Astrocyte (in vitro differentiated cells and primary cell): ENCODE measurements at places on chromosomes 1 and 21. TPM values are rescaled to one million over a fixed set of nuclear protein-coding genes. Genes with fewer than 3 reads are reported as not detected.

The MPL gene
- total RNA-seq = not detected in 2 replicates

The OR14K1 gene
- not detected in 2 replicates for total RNA-seq

The CENPF gene
- total RNA-seq = 12.3 and 22.9 TPM in 2 replicates

DNA sequence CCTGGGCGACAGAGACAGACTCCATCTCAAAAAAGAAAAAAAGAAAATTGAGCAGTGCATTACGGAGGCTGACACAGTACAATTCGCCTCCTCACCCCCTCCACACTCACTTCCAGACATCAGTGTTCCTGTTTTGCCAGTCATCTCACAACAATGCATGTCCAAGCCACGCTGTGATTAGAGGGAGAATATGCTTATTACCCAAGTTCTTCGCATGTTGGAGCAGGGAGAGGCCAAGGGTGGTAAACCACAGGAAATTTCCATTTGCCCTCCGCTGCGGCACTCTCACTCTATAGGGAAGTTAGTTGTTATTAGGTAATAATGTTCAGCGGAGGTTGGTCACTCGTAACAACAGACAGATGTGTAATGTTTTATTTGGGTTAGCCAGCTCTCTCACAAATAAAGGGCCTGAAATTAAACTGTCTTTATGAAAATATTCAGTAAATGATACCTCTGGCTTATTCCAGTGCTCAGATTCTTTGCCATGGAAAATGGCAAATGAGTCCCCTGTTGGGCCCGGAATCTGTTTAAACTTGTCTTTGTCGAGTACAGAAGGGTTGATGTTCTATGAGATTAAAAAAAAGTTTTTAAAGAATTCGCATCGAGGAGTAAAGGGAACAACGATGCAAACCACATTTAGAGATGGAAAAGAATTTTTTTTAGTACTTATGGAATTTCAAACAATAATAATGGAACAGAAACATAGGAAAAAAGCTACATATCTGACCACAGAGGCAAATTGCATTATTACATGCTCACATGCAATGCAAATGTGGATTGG lies 33.1 kb downstream of the KCNJ15 start:
- H3K27me3 ChIP-seq = no peaks in the 10 kb centered on the region
- H3K27ac ChIP-seq = peak overlapping the region; percentile 86
- peaks cover 45% of the 10 kb centered on the region for H3K4me1 ChIP-seq
- no peaks in the 10 kb centered on the region for H3K36me3 ChIP-seq
- peak; percentile 100 for DNase-seq

The CD2 gene
- 0.14 TPM in 1 of 2 replicates, not detected in the other for total RNA-seq

GRCh38 chr21:36661511-36662309 lies 37.2 kb upstream of the SIM2 start:
- H3K27me3 ChIP-seq = peaks cover 21% of the 10 kb centered on the region

The PERM1 gene
- 0.20 TPM in 1 of 2 replicates, not detected in the other for total RNA-seq

The HSPG2 gene
- total RNA-seq = 249 and 262 TPM in 2 replicates

The SLC25A34 gene
- 0.73 and 1.0 TPM in 2 replicates for total RNA-seq

GRCh38 chr1:184563308-184563707 lies 176.5 kb downstream of the C1orf21 start:
- DNase-seq = no peak
- H3K27ac ChIP-seq = no peak overlapping the region
- peaks cover 3% of the 10 kb centered on the region for H3K4me1 ChIP-seq
- H3K36me3 ChIP-seq = no peaks in the 10 kb centered on the region
- H3K27me3 ChIP-seq = no peaks in the 10 kb centered on the region

The SZRD1 gene
- total RNA-seq = 152 and 165 TPM in 2 replicates

The C1orf115 gene
- 1.1 and 1.8 TPM in 2 replicates for total RNA-seq

- no peak overlapping the region for H3K4me3 ChIP-seq
- no peaks in the 10 kb centered on the region for H3K27me3 ChIP-seq
- H3K36me3 ChIP-seq = peaks cover 29% of the 10 kb centered on the region
These were observed 20.2 kb downstream of the MRPL37 start for GRCh38 chr1:54220004-54220811.

- no peak for DNase-seq
- H3K4me3 ChIP-seq = no peak overlapping the region
- H3K4me1 ChIP-seq = no peaks in the 10 kb centered on the region
- no peak overlapping the region for H3K27ac ChIP-seq
- no peaks in the 10 kb centered on the region for H3K36me3 ChIP-seq
These were observed 184.9 kb downstream of the NCAM2 start for GRCh38 chr21:21183092-21183491.

- no peaks in the 10 kb centered on the region for H3K4me1 ChIP-seq
- H3K36me3 ChIP-seq = no peaks in the 10 kb centered on the region
- no peak overlapping the region for H3K27ac ChIP-seq
- H3K27me3 ChIP-seq = no peaks in the 10 kb centered on the region
These were observed 389.9 kb downstream of the SIPA1L2 start for GRCh38 chr1:232239998-232240397.

DNA sequence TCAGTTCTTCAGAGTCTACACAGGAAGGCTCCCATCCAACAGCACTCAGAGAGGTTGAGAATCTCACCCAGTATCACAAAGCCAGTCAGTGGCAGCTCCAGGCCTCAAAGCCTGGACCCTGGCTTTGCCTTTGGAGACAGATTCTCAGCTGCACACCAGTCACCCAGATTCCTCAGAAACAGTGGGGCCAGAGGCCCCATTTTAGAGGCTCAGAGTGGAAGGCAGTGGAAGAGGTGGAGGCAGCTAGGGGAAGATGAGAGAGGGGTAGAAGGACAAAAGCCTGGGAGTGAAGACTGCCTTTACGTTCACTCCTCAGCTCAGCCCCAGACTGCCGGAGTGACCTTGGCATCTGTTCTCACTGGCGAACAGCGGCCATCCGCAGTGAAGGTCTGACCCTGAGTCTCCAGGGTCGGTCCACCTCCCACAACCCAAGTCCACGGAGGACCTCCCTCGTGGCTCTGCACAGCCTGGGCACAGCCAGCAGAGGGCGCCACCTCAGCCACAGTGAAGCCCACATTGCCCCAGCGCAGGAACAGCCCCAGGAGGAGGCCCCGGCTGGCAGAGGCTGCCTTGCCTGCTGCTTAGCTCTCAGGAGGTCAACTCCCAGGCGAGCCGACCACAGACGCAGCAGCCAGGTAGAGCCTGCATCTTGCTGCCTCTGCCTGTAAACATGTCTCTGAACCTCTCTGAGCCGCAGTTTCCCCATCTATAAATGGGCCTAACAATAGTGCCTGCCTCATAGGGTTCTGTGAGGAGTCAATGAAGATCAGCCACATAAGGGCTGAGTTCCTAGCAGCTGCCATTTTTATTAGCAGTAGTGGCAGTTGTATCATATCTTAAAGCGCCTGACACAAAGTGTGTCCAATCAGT lies 5.9 kb upstream of the FNDC5 start:
- no peaks in the 10 kb centered on the region for H3K4me1 ChIP-seq
- H3K27ac ChIP-seq = no peak overlapping the region
- no peaks in the 10 kb centered on the region for H3K36me3 ChIP-seq
- H3K4me3 ChIP-seq = no peak overlapping the region
- no peak for DNase-seq

DNA sequence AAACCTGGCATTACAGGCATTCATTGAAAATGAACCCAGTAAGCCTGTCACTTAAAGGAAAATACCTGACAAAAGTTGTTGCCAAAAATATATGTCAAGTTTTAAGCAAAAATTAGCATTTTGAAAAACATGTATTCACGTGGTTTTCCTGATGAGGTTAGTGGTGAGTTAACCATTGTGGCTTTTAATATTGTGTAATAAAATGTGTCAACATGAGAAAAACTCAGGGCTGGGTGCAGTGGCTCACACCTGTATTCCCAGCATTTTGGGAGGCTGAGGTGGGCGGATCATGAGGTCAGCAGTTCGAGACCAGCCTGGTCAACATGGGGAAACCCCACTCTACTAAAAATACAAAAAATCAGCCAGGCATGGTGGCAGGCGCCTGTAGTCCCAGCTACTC lies 731.4 kb downstream of the KCNT2 start:
- H3K4me3 ChIP-seq = no peak overlapping the region
- no peaks in the 10 kb centered on the region for H3K36me3 ChIP-seq
- no peak overlapping the region for H3K27ac ChIP-seq
- H3K4me1 ChIP-seq = no peaks in the 10 kb centered on the region

The TMPRSS15 gene
- not detected in 2 replicates for total RNA-seq

DNA sequence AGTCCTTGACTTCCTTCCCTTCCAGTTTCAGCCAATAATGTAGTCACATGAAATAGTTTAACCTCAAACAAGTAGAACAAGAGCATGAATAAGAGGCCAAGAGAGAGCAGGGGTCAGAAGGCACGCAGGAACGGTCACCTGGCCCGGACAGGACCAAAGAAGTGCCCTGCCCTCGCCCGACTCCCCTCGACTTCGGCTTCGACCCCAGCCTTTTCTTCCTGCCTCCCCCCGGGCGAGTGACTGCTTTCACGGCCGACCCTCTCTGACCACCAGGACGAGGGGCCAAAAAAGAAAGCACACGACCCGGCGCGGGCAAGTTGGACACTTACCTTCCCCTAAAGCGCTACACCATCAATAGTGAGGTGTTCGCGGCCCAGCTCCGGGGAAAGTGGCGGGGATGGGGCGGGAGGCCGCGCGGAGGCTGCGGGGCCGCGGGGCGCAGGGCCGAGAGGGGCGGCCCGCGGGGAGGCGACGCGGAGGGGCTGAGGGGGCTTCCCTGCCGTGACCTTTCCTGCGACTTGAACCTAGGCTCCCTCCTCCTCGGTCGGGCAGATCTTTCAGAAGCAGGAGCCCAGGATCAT lies 519 bp downstream of the RERE start:
- H3K4me3 ChIP-seq = peak overlapping the region; percentile 91
- no peak for DNase-seq
- no peaks in the 10 kb centered on the region for H3K36me3 ChIP-seq
- peaks cover 29% of the 10 kb centered on the region for H3K4me1 ChIP-seq

- H3K4me3 ChIP-seq = no peak overlapping the region
- no peaks in the 10 kb centered on the region for H3K4me1 ChIP-seq
- peaks cover 15% of the 10 kb centered on the region for H3K27me3 ChIP-seq
- no peaks in the 10 kb centered on the region for H3K36me3 ChIP-seq
- H3K27ac ChIP-seq = no peak overlapping the region
These were observed 158.3 kb downstream of the KAZN start for GRCh38 chr1:14756589-14757285.

DNA sequence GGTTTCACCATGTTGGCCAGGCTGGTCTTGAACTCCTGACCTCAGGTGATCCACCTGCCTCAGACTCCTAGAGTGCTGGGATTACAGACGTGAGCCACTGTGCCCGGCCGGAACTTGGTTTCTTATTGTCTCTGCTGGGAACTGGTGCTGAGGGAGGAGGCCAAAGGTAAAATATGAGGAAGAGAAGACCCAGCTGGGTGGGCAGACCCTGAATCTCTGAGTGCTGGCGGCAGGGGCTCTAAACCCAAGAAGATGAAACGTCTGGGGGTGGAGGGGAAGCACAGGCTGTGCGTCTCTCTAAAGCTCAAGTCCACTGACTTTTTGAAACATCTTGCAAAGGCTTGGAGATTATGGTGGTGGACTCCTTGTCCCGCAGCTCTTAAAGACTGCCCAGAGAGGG lies 82.0 kb upstream of the TLR5 start:
- H3K4me1 ChIP-seq = peaks cover 12% of the 10 kb centered on the region
- DNase-seq = no peak
- H3K27ac ChIP-seq = no peak overlapping the region
- no peak overlapping the region for H3K4me3 ChIP-seq
- no peaks in the 10 kb centered on the region for H3K36me3 ChIP-seq

DNA sequence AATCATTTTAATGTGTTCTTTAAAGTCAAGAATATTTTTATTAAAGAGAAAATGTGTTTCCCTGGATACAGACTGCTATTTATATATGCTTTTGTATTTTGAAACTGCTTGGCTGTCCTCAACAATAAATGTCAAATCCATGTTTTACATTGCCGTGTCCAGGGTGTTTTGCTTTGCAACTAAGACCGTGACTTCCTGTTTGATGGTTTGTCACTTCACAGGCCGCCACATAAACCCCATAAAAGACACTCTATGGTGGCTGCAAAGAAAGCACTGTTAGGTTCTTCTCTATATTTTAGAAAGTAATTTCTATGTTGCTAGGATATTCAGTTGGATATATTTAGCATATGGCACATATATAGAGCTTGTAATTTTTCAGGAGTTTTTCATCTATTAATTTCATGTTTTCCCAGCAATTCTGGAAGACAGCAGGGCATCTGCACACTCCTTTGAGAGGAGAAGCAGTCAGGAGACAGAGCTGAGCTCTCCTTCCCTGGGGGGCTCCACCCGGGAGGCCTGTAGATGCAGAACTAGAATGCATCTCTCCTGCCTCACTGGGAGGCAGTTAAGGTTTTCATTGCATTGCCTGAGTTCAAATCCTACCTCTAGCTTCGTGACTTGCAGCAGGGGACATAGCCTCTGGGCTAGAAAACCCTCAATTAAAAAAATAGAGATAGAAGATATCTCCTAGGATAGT lies 33.1 kb downstream of the PRDM2 start:
- H3K4me3 ChIP-seq = no peak overlapping the region

GRCh38 chr1:51558375-51558924 lies 39.4 kb upstream of the EPS15 start:
- no peak overlapping the region for H3K4me3 ChIP-seq
- peak overlapping the region; percentile 15 for H3K27ac ChIP-seq
- H3K4me1 ChIP-seq = peaks cover 9% of the 10 kb centered on the region

The SPRR1B gene
- 0.39 and 0.50 TPM in 2 replicates for total RNA-seq

The ANXA9 gene
- not detected in 2 replicates for total RNA-seq

DNA sequence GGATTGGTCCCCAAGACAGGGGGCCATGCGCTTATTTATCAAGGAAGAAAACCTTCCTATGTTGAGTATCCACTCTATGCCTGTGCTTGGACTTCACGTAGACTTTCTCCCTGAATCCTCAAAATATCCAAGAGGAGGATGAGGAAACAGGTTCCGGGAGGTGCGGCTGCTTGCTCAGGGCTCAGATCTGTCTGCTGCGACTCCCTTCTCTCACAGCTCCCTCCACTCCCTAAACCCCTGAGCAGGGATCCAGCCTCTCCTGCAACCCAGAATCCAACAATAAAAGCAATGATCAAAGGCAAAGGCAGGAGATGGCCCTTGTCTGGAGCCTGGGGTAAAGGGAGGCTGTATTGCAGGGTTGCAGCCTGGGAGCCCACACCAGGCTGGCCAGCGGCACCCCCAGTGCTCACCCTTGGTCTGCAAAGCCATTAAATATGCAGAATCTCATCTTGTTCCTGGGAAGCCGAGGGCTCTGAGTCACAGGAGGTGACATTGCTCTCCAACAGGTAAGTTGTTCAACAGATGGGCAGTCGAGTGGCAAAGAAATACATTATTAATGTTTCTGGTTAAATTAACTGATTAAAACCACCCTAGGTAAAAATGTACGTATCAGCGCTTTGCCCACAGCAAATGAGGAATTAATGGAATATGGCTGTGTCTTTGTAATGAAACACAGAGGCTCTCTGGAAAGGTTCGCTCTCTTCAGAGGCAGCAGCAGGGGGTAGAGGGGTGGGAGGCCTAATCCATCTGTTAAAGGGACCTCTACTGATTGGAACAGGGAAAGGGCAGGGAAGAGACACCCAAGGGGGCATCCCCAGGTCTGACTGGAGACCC lies 111.5 kb downstream of the GRIK3 start:
- no peaks in the 10 kb centered on the region for H3K36me3 ChIP-seq
- H3K4me3 ChIP-seq = no peak overlapping the region
- no peaks in the 10 kb centered on the region for H3K27me3 ChIP-seq
- H3K27ac ChIP-seq = no peak overlapping the region
- H3K4me1 ChIP-seq = no peaks in the 10 kb centered on the region
- no peak for DNase-seq

The KRTAP19-1 gene
- not detected in 2 replicates for total RNA-seq

The FAM167B gene
- 0.64 and 0.75 TPM in 2 replicates for total RNA-seq

The ITLN1 gene
- total RNA-seq = not detected in 2 replicates
